Stimulated activated CD8-positive, alpha-beta memory T cell treated with anti-CD3 and anti-CD28 coated beads, Interleukin-15, amount 100 ng/mL, for 24 hours (primary cell): ENCODE measurements at places on chromosomes 3 and 15.

GRCh38 chr3:53812434-53812833, 33.8 kb downstream of the CHDH start:
- DNase-seq: no peak

GRCh38 chr15:66838671-66839239, 136.7 kb downstream of the SMAD6 start:
- DNase-seq: no peak

- DNase-seq: no peak
Measured at GRCh38 chr3:46293991-46294833, 52.0 kb downstream of the CCR3 start.

GRCh38 chr15:26521130-26521529, 251.7 kb downstream of the GABRB3 start:
- no peak for DNase-seq

GRCh38 chr3:119195911-119196310, 22.5 kb downstream of the UPK1B start:
- no peak for DNase-seq

GRCh38 chr15:31828594-31828993, 201.7 kb upstream of the CHRNA7 start:
- no peak for DNase-seq

DNA sequence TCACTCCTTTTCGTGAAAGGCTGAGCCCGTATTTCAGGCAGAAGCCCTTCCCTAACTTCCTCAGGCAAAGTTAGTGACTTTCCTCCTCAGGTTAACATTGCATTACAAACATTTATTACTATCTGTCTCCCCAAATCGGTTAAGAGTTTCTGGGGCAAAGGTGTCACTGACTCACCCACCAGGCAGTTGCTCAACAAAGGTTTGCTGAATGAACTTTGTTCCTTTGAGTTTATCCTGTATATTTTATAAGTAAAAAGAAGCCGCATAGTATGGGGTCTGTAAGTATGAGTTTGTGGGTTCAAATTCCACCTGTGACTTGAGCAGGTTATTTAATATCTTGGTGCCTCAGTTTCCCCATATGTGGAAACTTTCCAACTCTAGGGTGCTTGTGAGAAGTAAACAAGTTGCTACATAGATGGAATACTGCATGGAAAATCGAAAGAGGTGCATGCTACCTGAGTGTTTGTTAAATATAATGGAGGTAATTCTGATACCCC, 177.7 kb downstream of the THRB start:
- DNase-seq: no peak
